ENCODE measurements at places on chromosomes 6 and 20. TPM values are rescaled to one million over a fixed set of nuclear protein-coding genes. Genes with fewer than 3 reads are reported as not detected.

Gene EBF4
- total RNA-seq: 0.49 TPM

Gene AKAP12
- 89.6 TPM for total RNA-seq

Gene CCDC28A
- 13.8 TPM for total RNA-seq

Gene POPDC3
- total RNA-seq: not detected

Gene PNPLA1
- 0.49 TPM for total RNA-seq

Gene FAM210B
- total RNA-seq: 46.9 TPM

Gene TSBP1
- not detected for total RNA-seq

Gene TMEM170B
- total RNA-seq: 0.49 TPM

Gene SMLR1
- not detected for total RNA-seq

Gene HLA-G
- not detected for total RNA-seq

Gene RAD21L1
- total RNA-seq: not detected

Gene BPIFB1
- not detected for total RNA-seq

Gene GMPR
- 2.6 TPM for total RNA-seq

Gene SMIM28
- total RNA-seq: not detected

Gene TRIM15
- total RNA-seq: not detected

Gene SNAP91
- 0.36 TPM for total RNA-seq

Gene MOCS1
- 18.0 TPM for total RNA-seq

Gene ETV7
- not detected for total RNA-seq

Gene TRDN
- total RNA-seq: not detected

Gene GTSF1L
- total RNA-seq: not detected

Gene GPSM3
- total RNA-seq: 7.4 TPM

Gene TFEB
- 7.0 TPM for total RNA-seq

Gene PSMB1
- total RNA-seq: 292 TPM

Gene ZNF341
- 1.1 TPM for total RNA-seq

Gene SPATA2
- total RNA-seq: 3.6 TPM

Gene FABP7
- total RNA-seq: not detected

Gene ISM1
- not detected for total RNA-seq

Gene ZBTB24
- total RNA-seq: 6.0 TPM

Gene SEL1L2
- total RNA-seq: not detected

Gene SKIC2
- total RNA-seq: 28.0 TPM

Gene ACSS1
- total RNA-seq: 17.2 TPM

Gene GGTLC1
- total RNA-seq: not detected

Gene SPATS1
- total RNA-seq: not detected

Gene TTK
- total RNA-seq: 11.2 TPM

Gene PACSIN1
- not detected for total RNA-seq

Gene RIPK1
- total RNA-seq: 13.4 TPM

Gene RAET1L
- total RNA-seq: not detected

Gene F13A1
- total RNA-seq: not detected

Gene IMPG1
- total RNA-seq: not detected

Gene ERGIC3
- 396 TPM for total RNA-seq

Gene TDRD6
- not detected for total RNA-seq

Gene ILRUN
- total RNA-seq: 30.9 TPM

Gene LBP
- not detected for total RNA-seq

Gene RBM24
- 1.3 TPM for total RNA-seq

Gene TRIM31
- not detected for total RNA-seq
